ENCODE measurements at places on chromosomes 12 and 14.
A peak's percentile ranks its signal among the peaks of the same experiment; 100 is the strongest.

DNA sequence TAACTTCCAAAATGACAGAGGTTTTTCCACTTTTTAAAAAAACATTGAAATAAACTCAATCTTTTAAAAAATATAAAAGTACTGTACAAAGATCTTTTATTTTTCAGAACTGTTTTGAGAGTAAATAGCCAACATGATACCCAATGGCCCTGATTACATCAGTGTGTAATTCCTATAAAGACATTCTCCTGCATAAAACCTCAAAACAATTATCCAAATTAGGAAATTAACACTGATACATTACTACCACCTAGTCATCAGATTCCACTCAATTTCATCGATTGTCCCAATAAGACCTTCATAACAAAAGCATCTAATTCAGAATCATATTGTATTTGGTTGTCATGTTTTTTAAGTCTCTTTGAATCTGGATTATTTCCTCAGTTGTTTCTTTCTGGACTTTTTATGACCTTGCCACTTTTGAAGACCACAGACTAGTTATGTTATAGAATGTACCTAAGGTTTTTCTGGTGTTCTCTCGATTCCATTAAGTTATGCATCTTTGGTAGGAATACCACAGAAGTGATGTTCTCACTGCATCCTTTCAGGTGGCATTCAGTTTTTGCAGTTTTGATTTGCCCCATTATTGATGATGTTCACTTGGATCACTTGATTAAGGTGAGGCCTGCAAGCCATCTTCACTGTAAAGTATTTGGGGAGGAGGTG, 4.0 kb upstream of the YEATS4 start:
- no peak for DNase-seq

GRCh38 chr12:63949902-63950301, 105.4 kb downstream of the SRGAP1 start:
- no peak for DNase-seq

- no peak for DNase-seq
Observed at GRCh38 chr14:73208390-73208789, 28.9 kb upstream of the PAPLN start.

DNA sequence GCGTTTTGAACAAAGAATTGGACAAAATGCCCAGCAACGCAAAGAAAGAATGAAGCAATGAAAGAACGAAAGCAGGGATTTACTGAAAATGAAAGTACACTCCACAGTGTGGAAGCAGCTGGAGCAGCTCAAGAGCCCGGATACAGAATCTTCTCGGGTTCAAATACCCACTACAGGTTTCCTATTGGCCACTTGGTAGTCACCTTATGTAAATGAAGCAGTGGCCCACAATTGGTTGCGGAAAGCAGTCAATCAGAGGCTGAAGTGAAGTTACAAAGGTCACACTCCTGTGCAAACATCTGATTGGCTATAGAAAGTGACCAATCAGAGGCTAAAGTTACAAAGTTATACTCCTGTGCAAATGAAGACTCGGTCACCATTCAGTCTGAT, 15.0 kb upstream of the PPP1R13B start:
- no peak for DNase-seq

DNA sequence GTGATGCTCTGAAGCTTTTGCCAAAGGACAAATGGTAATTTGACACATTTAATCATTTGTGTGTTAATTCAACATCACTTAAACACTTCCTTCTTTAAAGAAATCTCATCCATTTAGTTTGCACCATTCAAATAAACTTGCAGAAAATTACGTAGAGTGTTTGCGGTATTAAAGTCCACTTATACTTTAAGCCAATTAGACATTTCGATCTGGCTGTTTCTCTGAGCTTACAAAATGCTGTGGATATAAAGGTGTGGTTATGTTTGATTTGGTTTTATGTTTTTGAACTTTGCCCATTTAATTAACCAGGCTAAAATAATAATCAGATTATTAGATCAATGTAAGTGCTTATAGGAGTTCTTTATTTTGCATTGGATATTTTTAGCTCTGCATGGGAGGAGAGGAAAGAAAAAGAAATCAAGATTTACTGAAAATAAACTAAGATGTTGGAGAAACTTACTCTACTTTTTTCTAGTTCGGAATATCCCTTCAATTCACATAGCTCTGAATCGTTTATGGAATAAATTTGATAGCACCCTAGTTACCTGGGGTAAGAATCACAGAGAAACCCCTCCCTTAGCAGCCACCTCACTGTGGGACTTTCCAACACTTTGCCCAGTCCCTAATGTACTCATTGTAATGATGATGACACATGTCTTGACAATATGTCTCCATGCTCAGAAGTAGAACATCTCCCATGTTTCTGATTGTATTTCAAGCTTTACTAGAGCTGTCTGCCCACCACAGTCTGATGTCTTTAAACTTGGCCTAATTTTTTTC, 268.0 kb downstream of the BTG1 start:
- DNase-seq: no peak

DNA sequence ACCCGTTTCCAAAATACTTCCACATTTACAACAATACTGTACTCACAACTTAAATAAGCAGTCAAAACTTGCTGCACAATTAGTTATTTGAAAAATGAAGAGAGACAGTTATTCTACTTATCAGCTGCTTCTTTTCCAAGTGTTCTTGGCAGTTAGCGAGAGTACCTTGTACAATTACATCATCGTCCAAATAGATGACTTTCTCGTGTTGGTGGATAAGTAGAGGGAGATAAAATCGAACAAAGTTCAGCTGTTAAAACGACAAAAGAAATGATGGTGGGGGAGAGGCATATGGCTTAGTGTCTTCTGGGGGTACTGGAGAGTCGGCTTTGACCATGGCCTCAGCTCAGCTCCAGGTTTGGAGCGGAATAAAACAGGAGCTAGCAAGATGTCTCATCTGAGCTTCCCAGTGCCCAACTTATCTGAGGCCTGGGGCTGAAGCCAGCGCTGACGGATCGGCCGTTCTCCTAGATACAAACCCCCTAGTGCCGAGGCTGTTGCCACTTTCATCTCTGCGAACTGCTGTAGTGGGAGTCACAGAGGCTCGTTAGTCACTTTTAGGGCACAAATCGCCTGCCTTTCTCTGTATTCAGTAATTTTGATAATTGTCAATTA, 31.7 kb downstream of the TDG start:
- no peak for DNase-seq

- no peak for DNase-seq
Observed at GRCh38 chr12:115941362-115941761, 336.1 kb downstream of the MED13L start.

DNA sequence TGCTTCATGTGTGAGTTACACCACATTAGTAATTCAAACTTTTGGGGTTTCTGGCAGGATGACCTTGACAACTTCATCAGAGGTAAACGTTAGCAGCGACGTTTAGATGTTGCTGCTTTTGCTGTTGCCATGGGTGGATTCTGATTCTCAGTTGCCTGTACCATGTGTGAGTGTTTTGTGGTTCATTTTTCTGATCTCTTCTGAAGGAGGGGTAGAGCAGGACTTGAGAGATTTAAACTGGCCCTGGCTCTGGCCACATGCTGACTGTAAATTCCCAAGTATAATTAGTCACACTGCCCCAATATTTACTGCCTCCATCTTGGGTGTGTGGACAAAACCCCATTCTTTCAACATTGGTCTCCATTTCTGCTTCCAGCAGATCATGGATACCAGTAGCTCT, 110.4 kb downstream of the ETV6 start:
- no peak for DNase-seq

GRCh38 chr14:61315313-61315712, 6.1 kb upstream of the PRKCH start:
- DNase-seq: no peak

GRCh38 chr12:114344303-114344663, 61.7 kb downstream of the TBX5 start:
- DNase-seq: no peak

DNA sequence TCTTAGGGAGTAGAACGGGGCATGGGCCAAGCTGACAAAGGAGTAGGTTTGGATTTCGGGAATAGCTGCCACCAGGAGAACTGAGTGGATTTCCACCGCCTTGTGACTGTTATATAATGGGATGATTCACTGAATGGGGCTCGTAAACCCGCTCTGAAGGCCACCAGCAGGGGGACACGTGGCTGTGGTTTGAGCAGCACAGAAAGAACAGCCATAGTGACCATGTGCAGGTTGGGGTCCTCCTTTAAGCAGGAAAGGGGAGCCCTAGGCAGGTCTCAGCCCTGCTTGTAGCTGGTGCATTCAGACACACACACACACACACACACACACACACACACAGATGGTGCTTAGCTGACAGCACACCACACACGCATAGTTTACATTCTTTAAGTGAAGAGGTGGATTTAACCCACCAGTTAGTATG, 8.6 kb upstream of the ASB2 start:
- peak; percentile 27 for DNase-seq

- no peak for DNase-seq
Observed at GRCh38 chr12:5923043-5923605, 21.9 kb downstream of the ANO2 start.

DNA sequence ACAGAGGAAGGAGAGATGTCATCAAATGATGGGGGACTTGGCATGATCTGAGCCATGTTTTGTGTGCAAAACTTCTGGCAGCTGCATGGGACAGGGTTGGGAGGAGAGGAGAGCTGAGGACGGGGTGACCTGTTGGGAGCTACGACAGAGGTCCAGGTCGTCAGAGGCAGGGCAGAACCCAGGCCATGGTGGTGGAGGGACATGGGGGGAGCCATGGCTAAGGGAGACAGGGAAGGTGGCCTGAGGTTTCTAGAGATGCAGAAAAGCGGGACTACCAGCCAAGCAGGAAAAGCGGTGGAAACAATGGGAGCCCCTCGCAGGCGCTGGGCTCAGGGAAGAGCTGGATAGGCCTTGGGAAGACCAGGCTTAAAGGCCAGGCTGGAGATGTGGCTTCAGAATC, 88.3 kb downstream of the DICER1 start:
- no peak for DNase-seq

DNA sequence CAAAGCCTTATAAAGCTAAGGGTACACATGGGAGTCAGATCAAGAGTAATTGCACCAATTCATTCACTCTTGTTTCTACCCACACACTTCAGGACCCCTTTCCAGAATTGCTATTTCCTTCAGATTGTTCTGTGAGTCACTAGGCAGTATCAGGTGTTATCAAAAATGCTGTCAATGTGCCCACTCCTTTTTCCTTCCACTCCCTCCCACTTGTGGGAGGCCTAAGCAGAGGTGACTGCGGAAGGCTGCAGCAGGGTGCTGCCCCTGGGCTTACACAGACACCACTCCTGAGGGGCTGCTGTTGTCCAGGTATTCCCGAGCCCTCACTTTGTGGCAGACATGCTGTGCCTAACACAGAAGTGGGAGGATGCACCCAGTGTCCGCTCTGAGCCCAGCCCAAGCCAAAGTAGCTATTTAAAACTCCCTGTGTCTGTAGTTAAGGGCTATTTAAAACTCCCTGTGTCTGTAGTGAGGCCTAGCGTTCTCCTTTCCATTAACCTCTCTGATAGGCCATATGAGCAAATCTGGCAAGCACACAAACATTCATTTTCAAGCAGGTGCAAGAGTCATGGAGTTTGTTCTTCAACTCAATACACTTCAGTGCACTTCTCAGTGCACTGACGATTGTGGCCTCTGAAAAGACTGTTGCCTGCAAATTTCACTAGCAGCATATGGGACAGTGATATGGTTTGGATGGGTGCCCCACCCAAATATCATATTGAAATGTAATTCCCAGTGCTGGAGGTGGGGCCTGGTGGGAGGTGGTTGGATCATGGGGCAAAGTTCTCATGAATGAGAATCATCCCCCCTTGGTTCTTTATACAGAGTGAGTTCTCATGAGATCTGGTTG, 117.8 kb downstream of the PHLDA1 start:
- no peak for DNase-seq

DNA sequence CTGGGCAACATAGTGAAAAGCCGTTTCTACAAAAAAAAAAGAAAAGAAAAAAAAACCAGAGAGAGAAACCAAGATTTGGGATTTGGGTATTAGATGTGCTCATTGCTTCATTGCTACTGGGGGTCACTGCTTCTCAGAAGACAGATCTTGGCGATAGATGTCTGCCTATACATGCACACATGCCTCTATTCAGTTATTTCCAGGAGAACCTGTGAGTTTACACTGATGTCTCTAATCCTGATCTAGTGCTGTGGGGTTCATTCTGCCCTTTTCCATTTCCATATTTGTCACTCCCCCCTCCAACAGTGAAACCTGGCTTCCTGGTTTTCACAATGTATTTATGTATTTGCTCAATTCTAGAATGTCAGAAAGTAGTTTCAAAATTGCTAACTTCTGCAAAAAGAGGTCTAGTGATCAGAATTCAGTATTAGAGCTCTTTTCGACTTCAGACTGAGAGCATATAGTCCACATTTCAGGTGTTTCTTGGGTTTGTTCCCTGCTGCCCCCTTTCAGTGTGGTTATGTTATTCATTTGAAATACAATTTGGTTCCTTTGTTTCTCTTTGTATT, 111.0 kb downstream of the SLC25A47 start:
- DNase-seq: no peak

- DNase-seq: no peak
Observed at GRCh38 chr12:81296556-81297305, 218.9 kb downstream of the ACSS3 start.

- DNase-seq: no peak
Observed at GRCh38 chr12:131441638-131442336, 269.1 kb upstream of the SFSWAP start.

DNA sequence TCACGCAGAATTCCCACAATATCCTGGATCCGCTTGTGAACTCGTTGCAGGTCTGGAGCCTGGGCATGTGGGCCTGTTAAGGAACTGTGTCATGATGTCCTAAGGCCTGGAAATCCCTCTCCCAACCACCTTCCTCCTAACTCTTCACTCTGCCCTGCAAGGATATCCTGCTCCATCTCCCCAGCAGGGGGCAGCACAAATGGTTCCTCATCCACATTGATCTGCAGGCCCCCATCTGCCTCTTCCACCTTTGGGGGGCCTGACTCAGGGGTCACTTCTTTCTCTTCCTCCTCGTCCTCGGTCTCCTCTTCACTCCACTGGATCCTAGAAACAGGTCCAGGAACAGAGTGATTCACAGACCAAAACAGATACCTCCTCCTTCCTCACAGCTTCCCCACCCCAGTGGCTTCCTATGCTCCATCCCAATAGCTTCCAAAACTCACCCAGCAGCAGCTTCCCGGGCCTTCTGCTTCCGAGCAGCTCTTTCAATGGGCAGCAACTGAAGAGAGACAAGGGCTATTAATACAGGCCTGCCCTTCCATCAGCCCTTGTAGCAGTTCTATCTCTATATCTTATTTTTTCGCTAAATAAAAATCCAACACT, 4.5 kb downstream of the NOP2 start:
- no peak for DNase-seq
